ENCODE measurements at places on chromosomes 4 and X.

DNA sequence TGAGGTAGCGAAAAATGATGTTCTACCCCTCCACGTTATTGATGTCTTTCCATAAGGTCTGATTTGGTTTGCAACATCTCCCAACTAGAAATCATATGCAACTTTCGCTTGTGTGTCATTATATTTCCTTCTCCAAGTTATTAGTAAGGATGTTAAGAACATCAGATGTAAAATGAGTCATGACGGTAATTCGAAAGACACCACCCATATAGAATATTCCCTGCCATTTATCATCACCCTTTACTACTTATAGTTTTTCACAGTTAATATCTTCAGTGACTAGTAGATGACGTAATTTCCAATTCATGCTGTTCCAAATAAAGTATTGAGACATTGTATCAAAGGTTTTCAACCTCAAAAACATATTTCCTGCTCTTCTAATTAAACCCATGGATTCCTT is 146.7 kb upstream of the MAP3K15 start:
- DNase-seq, result no peak

DNA sequence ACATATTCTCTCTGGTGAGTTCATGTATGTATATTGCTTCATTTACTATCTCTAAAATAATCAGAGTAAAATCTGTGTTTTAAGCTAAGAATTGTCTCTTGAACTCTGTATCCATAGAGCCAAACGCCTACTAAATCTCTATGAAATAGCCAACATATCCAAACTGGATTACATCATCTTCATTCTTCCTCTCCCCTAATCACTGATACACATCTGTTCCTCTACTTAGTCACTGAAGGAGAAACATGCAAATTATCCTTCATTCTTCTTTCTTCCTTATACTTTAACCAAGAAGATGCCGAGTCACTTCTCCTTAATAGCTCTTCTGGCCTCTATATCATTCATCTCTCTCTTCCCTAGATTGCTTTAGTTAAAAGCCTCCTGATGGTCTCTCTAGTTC is 630.4 kb upstream of the FTHL17 start:
- DNase-seq, result no peak

- DNase-seq, result no peak
Observed at GRCh38 chr4:8247047-8247930, 22.3 kb upstream of the HTRA3 start.

DNA sequence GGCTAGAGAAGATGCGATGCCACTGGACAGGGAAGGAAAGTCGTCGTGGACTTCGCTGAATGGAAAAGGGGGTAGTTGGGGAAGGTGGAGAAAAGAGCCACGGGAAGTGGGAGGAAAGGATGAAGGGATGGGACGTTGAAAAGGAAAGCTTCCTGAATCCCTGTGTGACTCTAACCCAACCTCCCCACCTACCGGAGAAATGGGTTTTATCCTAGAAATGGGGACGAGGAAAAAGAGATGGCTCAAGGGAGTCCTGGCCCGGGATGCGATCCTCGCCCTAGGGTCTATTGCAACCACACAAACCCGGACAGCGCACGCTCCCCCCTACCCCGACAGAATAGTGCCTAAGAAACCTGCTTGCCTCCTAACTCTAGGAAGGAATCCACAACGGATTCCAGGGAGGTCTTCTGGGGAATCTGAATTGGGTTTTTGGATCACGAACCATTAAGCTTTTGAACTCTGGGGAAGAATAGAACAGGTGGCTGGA is 738 bp upstream of the TSPAN5 start:
- DNase-seq, result no peak

DNA sequence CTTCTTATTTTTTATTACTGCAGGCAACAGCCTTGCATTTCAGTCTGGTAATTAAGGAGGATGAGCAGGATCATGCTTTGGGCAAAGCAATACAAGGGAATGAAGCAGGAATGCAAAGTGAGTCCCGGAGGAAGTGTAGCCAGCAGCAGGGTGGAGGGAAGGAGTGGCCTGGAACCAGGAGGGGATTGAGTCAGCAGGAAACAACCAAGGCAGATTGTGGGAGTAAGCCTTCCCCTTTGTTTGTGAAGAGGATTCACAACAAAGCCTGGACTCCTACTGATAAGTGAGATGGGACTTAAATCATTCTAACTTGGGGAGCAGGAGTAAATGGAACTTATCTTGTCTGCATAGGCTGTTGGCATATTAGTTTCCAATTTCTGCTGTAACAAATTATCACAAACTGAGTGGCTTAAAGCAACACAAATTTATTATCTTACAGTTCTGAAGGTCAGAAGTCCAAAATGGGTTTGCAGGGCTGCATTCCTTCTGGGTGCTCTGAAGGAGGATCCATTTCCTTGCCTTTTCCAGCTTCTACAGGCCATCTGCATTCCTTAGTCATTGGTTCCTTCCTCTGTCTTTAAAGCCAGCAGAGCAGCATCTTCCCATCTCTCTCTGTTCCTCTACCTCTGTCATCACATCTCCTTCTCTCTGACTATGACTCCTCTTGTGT is 93.2 kb upstream of the AP1S2 start:
- no peak for DNase-seq

DNA sequence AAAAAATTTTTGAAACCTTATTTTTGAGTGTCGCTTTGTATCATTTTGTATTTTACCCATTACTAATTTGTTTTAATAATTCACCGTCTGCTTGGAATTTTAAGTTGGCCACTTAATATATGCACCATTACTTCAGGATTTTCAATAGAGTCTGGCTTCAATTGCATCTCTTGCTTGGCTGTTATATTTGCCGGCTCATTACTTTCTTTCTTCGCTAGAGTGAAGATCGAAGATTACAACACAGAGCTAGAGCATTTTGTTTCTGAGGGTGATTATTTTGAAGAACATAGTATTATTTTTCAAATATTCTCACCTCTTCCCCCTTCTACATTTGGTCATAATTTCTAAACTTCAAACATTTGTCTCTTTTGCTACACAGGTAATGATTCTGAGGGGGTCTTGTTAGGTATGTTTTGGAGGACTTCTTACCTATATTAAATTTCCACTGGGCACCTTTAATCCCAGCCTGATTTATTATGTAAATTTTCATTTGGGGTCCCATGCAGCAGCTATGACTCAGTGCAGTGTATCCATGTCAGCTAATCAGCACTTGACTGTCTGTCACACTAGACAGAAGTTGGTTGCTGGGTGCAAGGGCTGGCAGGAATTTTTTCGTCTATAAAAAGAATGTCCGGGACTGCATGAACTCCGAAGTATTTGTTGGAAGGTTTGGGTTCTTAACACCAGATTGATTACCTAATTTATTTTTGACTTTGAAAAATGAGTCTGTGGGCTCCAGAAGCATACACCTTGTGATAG is 18.6 kb downstream of the TBC1D1 start:
- no peak for DNase-seq

DNA sequence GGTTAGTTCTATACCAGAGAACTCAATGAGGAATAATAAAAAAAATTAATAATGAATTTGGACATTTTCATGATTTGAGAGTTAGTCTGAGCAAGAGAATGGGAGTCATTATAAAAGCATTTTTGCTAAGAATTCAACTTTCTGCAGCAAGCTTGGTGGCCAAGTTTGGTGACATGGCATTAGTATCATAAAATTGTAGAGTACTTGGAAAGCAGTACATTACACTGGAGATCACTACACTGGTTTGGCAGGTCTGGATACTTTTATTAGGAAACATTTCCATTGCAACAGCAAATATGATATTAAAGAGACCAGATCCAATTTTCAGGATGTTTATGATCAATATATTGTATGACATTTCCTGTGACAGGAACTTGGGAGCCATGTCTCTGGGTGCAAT is 249.1 kb upstream of the INTU start:
- no peak for DNase-seq

GRCh38 chrX:107117993-107118321 is 665 bp downstream of the RBM41 start:
- no peak for DNase-seq

GRCh38 chr4:9877123-9877522 is 95.7 kb downstream of the DRD5 start:
- DNase-seq, result no peak

DNA sequence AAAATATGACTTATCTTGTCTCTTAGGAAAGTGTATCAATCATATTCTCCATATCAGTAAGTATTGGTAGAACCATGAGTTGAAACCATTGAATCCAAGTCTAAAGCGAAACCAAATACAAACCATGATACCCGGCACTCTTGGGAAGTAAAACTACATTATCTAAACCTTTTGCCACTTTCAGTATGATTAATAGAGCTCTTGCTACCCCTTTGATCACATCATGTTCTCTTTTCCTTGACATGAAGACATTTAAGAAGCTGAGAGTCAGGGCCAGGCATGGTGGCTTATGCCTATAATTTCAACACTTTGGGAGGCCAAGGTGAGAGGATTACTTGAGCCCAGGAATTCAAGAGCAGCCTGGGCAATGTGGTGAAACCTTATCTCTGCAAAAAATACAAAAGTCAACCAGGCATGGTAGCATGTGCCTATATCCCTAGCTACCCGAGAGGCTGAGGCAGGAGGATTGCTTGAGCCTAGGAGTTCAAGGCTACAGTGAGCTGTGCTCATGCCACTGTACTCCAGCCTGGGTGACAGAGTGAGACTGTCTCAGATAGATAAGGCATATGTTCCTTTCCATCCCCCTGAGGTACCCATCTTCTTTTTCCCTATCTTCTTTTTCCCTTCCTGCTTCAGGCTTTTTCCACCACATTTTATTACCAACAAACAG is 45.4 kb downstream of the CEP135 start:
- DNase-seq, result peak; percentile 43

GRCh38 chrX:22662776-22663175 is 337.0 kb upstream of the DDX53 start:
- no peak for DNase-seq

- no peak for DNase-seq
Observed at GRCh38 chr4:24226667-24227066, 336.8 kb upstream of the PPARGC1A start.

GRCh38 chr4:138902705-138903104 is 112.9 kb upstream of the NOCT start:
- DNase-seq, result no peak

- DNase-seq, result no peak
Observed at GRCh38 chr4:169107528-169107927, 97.5 kb upstream of the CBR4 start.

DNA sequence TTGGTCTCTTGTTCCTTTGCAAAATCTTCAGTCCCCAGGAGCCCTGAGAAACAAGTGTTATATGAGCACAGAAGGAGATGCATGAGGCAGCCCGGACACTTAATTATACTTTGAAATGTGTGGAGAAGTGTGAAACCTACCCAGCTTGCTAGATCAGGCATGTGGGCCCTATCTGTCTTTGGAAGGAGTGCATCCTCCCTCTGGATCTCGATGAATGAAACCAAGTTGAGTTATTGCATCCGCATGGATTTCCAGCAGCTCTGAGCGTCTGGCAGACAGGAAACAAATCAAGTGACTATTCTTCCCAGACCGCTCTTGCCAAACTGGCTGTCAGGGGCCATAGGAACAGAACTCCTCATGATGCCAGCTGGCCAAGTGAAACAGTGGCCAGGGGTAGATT is 19.6 kb upstream of the SOWAHD start:
- no peak for DNase-seq

GRCh38 chr4:142314247-142314646 is 531.9 kb downstream of the INPP4B start:
- no peak for DNase-seq

DNA sequence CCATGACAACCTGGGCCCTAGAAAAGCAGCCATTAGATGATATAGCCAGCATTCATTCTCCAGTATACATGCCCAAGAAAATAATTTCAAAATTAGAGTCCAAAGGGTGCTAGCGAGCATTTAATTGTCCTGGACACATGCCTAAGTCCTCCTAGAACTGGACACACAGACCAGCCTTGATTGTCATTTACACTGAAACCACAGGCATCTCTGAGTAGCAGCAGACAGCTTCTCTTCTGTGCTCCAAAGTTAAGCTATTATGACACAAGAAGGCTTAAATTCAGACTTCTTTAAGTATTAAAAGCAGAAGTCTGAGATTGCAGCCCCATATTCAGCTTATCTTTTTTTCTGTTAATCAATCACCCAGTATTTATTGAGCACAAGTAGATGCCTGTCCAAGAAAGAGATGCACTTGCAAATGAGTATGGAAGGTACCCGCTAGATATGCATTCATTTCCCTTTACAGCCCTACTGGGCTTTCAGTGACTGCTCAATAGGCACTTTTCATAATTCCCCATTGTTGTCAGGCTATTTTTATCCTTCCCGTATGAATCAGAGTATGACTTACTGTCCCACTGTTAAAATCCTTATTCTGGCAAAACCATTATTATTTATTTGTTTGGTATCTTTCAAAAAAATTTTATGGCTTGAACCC is 374.1 kb downstream of the FBXW7 start:
- no peak for DNase-seq

- no peak for DNase-seq
Observed at GRCh38 chr4:67743194-67743593, 11.0 kb downstream of the GNRHR start.

GRCh38 chr4:77481856-77482255 is 123.8 kb upstream of the CXCL13 start:
- DNase-seq, result no peak

GRCh38 chr4:129804461-129804981 is 708.6 kb downstream of the C4orf33 start:
- no peak for DNase-seq

DNA sequence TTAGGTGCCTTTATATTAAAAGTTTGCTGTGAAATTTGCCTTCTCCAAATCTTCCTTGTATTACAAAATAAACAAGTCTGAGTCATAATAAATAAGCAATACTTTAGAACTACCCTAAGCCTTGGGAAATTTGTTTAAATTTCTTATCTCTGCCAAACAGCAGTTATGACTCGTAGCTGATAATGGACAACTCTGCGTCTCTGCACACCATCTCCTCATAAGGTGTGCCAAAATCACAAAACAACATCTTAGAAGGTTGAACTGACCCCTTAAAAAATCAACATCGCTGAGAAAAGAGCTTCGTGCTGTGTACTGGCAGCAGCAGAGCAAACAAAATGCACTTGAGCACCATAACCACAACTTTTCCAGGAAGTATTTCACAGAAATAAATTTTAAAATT is 22.0 kb downstream of the OR13H1 start:
- DNase-seq, result no peak

GRCh38 chrX:21725496-21725895 is 32.4 kb downstream of the SMPX start:
- no peak for DNase-seq

DNA sequence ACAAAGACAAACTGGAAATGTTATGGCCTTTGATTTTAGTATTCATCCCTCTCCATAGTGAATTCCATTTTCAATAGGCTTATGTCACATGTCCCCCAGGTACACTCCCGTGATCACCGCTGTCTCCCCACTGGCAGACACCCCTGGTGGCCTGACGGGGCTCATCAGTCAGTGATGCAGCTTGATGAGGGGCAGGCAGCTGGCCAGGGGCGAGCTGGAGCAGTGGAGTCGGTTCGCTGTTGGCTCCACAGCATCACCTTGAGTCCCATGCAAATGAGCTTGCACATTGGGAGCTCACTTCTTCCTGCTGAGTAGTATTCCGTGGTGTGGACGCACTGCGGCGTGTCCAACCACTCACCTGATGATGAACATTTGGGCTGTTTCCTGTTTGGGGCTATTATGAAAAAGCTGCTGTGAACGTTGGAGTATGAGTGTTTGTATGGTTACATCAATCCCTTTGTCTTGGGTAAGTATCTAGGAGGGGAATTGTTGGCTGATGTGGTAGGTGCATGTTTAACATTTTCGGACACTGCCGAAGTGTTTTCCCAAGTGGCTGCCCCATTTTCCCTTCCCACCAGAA is 5.2 kb downstream of the TREX2 start:
- no peak for DNase-seq

GRCh38 chr4:1194010-1194900 is 21.9 kb upstream of the SPON2 start:
- DNase-seq, result peak; percentile 42

Data from GM13976 (cell line).